ENCODE measurements at places on chromosomes 4 and X. TPM values are rescaled to one million over a fixed set of nuclear protein-coding genes. Genes with fewer than 3 reads are reported as not detected.

Gene GAB3
- total RNA-seq: 0.50 TPM

Gene HS6ST2
- 18.5 TPM for total RNA-seq

Gene GNRHR
- total RNA-seq: not detected

Gene EDNRA
- total RNA-seq: 35.7 TPM

Gene SSX2B
- total RNA-seq: not detected

Gene IQSEC2
- 8.4 TPM for total RNA-seq

Gene FAM13A
- total RNA-seq: 54.5 TPM

Gene LRP2BP
- total RNA-seq: 0.23 TPM

Gene PRRG1
- total RNA-seq: 27.5 TPM

Gene OTC
- total RNA-seq: 33.2 TPM

Gene PCSK1N
- 39.0 TPM for total RNA-seq
